COR-L47 (cell line): ENCODE measurements at places on chromosomes 3 and 15.

GRCh38 chr3:99499235-99500158 lies 138.9 kb upstream of the COL8A1 start:
- no peak for DNase-seq

- no peak for DNase-seq
Measured at GRCh38 chr3:192022412-192022811, 561.4 kb downstream of the PYDC2 start.

GRCh38 chr15:81189583-81190283 lies 6.9 kb upstream of the IL16 start:
- no peak for DNase-seq

DNA sequence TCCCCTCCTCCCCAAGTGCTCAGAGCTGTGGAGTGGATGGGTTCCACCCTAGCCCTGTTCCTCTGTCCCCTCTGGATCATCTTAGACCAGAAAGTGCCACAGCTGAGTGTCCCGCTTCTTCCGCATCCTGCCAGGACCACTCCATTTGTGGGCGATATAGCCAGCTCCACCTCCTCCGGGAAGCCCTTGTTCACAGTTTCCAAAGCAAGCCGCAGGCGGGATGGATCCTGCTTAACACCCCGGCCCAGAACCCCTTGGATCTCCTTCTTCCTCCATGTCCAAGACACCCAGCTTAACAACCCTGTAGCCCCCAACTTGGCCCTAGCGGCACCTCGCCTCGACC lies 490 bp upstream of the ALAS1 start:
- DNase-seq, result no peak

DNA sequence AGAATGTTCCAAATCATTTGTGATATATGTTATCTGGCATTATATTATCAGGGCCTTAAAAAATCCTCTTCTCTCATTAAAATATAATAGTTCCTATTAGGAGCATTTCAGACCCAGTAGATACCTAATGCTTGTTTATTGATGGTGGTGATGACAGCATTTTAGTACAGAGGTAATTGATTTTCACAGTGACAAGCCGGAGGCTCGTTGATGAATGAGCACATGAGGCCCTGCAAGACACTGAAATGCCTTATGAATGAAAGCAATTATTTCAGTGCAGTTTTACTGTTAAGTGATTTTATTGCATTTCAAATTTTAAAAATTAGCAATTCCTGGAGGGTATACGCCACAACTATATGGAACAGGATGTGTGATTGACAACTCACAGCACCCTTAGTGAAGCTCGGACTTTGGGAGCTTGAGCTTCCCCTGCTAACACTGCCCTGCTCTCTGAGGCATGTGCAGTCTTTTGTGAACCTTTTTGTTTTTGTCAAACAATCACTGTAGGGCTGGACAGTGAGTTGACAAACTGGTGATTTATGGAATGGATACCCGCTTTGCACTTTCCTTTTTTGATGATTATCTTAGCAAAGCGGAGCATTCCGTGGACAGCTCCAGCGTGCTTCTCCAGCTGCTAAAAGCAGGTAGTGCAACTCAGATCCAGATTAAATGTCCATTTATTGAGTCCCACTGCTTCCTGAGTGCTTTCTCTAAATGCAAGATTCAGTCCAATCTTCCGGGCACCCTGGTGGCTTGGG lies 187.0 kb upstream of the ATP10A start:
- DNase-seq, result no peak

- no peak for DNase-seq
Measured at GRCh38 chr15:68603951-68604350, 25.2 kb downstream of the CORO2B start.

GRCh38 chr15:69467636-69468035 lies 15.0 kb downstream of the RPLP1 start:
- DNase-seq, result peak; percentile 36

- no peak for DNase-seq
Measured at GRCh38 chr3:113261063-113261625, 49.8 kb downstream of the BOC start.

GRCh38 chr3:13879102-13879945 lies 547 bp downstream of the WNT7A start:
- no peak for DNase-seq

GRCh38 chr15:32905481-32905880 lies 187.7 kb downstream of the GREM1 start:
- no peak for DNase-seq

DNA sequence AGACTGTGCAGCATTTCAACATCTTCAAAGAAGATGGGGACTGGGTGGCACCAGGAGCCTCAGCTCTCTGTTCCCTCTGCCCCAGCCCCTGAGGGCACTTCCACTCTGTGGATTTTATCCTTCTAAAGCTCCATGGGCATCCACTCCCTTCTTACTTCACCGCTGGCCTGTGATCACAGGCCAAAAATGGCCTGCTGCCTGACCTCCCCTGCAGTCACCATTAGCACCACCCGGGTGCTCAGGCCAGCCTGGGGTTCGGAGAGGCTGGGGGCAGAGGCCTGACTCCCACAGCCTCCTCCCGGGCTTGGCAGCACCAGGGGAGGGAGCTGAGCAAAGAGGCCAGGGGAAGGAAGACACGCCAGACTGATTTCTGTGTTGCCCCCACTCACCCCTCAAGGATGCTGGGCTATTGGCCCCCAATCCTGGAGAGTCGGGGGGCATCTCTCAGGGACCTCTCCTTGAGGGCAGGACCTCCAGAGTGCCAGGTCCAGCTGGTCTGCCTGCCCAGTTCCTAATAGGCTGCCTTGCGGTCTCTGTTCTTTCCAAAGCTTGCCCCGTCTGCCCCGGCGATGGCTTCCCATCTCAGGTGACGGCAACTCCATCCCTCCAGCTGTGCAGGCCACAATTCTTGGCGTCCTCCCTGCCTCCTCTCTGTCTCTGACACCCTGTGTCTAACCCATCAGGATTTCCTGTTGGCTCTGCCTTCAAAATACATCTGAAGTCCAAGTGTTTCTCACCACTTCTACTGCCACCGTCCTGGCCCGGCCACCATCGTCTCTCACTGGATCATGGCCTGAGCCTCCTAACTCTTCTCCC lies 67.1 kb downstream of the EXOG start:
- no peak for DNase-seq

GRCh38 chr15:25803036-25803435 lies 60.1 kb downstream of the ATP10A start:
- no peak for DNase-seq

DNA sequence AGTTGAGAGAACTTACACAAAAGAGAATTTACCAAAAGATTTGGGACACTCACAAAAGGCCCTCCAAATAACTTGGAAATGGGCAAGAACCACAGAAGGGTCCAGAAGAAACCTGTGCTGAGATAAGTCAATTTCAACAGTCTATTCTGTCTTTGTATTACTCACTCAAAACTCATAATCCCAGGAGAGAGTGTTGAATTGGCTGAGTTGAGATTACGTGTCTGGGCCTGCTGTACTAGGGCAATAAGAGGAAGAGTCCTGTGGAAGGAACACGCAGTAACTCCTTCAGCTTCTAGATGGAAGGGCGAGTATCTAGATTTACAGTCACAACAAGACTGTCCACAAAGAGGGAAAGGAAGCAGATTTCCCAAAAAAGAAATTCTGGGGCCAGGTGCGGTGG lies 42.5 kb upstream of the DYNC1LI1 start:
- no peak for DNase-seq

- no peak for DNase-seq
Measured at GRCh38 chr3:126345231-126345630, 12.0 kb downstream of the KLF15 start.

GRCh38 chr3:66692042-66692765 lies 191.4 kb upstream of the LRIG1 start:
- DNase-seq, result no peak

- DNase-seq, result no peak
Measured at GRCh38 chr3:18900994-18901393, 247.3 kb upstream of the KCNH8 start.

DNA sequence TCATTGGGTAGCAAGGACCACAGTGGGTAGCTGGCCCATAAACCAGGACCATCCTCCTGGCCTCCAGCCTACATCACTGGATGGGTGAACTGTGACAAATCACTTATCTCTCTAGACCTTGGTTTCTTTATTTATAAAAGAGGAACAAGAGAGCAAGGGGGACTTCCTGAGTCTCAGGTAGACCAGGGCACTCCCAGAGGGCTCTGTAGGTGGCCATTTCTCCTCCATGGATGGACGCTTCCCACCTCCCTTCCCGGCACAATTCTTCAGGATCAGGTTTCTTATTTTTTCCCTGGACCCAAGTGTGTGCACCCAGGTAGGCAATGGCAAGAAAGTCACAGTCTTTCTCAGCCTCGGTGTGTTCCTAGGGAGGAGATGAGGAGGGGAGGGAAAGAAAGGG lies 41.4 kb upstream of the SPATA12 start:
- DNase-seq, result no peak

DNA sequence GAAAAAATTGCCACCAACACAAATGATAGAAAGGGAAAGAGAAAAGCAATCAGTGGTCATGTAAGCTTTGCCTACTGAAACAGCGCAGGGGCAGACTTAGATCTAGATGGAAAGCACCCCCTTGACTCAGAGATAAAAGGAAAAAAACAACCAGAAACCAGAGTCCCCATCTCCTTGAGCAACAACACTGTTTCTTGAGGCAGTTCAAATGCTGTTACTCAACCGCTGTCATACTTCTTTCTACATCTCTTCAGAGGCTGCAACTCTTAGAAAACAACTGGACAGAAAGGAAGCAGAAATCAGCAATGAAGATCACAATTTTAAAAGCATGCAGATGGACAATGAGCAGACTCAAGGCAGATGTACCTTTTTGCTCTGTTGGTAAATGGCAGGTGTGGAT lies 36.5 kb downstream of the FSIP1 start:
- DNase-seq, result no peak

GRCh38 chr3:149296972-149297371 lies 36.5 kb downstream of the TM4SF18 start:
- DNase-seq, result no peak
